ENCODE measurements at places on chromosomes 5 and 9.

GRCh38 chr9:77449240-77450084, 198.7 kb downstream of the GNA14 start:
- no peak for DNase-seq

DNA sequence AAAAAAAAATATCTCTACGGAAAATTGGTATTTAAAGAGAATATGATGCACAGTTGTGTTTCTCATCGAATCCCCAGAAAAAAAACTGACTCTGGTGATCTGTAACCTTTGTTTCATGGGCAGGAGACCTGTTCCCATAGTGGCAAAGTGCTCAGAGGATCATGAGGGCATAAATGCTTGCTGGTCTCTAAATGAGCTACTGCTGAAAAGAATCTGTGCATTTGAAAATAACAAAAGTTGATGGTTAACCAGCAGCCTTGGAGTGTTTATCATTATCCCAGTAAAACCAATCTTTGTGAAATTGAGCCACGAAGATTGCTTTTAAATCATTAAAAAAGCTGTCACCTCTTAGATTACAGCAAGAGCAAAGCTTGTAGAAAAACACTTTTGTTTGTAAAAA, 775.4 kb downstream of the MTRR start:
- no peak for DNase-seq

- no peak for DNase-seq
Observed at GRCh38 chr5:109580225-109580624, 109.5 kb upstream of the MAN2A1 start.

DNA sequence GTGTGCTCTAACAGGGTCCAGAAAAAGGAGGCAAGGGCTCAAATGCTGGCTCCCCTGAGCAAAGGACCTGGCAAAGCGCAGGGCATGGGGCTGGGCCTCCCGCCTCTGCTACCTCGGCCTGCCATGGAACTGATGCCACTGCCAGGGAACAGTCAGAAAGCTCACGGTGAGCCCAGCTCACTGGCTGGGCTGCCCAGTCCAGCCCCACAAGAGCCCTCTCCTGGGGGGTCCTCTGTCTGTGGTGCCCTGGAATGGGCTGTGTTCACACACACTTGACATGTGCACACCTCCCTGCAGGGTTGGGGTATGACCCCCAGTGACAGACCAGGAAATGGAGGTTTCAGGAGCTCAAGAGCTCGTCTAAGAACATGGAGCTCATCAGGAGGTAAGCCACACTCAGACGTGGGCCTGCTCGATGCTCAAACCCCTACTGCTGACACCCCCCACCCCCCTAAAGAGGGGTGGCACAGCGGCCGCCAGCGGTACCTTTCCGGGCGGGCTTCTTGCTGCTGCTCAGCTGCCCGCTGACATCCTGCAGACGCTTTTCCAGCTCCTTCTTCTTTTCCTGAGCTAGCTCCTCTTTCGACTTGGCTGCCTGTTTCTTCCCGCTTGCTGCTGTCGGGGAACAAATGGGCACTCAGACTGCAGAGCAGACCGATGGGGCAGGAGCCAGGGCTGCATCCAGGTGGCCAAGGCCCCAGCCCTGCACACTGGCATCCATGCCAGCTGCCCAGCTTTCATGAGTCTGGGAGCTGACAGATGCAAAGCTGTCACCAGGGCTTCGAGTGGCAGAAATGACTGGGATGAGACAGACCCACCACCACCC, 9.1 kb downstream of the BRD3OS start:
- DNase-seq = no peak

DNA sequence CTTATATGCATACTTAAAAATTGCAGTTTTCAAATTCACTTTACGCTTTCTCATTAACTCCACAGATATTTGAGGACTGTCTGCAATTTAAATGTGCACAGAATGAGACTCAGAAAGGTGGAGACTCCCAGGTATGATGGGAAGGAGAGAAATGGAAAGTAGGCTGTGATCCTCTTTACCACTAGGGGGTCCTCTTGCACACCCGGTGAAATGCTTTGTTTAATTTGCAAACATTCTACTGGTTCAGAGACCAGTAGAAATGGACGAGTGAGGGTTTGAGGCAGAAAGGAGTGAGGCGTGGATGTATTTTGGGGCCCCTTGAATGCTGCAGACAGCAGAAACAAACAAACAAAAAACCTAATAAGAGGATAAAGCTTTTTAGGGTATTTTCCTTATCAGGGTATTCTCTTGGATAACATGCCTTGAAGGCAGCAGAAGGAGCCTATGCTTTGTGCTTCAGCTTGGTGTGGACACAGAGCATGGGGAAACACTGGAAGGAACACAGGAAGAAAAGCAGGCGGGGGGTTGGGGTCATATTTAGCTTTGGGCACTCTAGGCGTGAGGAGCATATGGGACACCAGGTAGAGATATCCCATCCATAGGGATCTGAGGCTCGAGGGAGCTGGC, 410.1 kb downstream of the DMRT2 start:
- DNase-seq = no peak

DNA sequence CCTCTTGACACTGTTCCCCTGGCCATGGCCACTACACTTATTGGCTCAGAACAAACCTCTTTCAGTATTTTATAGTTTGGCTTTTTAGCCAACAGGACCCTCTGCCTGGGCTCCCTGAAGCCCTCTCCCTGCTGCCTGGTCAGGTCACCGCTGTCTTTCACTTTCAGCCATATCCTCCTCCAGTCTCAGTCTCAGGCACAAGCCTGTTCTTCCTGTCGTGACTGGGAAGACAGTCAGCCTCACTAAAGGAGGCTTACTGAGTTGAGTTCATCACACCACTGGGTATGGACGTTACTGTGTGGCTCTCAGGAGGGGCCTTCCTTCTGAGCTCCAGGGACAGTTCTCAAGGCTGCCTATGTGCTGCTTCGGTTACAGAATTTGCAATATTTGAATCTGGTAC, 2.0 kb downstream of the QSOX2 start:
- DNase-seq = no peak

DNA sequence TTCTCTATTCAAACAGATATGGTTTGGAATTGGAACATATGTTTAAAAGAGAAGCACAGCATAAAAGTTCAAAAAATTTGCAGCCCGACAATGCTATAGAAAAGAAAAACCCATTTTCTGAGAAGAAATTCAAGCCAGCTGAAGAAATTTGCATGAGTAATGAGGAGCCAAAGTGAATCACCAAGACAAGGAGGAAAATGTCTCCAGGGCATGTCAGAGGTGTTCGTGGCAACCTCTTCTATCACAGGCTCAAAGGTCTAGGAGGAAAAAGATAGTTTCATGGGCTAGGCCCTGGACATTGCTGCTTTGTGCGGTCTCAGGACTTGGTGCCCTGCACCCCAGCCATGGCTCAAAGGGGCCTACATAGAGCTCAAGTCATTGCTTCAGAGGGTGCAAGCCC, 134.8 kb upstream of the ADAMTS16 start:
- no peak for DNase-seq

- peak; percentile 10 for DNase-seq
Observed at GRCh38 chr5:50440651-50441492, at the start of gene EMB. Gene EMB, minus strand, starts transcription at chr5:50441288. Its CDS starts 137 bp downstream, at chr5:50441151.

- no peak for DNase-seq
Observed at GRCh38 chr5:57955511-57955910, 472.9 kb upstream of the ACTBL2 start.

Measured in NCI-H2107 (cell line).